MG63 (cell line): ENCODE measurements at places on chromosomes 11 and 22.

GRCh38 chr22:47776329-47776728 is 1013.9 kb downstream of the TBC1D22A start:
- DNase-seq, result no peak

- DNase-seq, result no peak
Observed at GRCh38 chr11:25901415-25901814, 430.5 kb upstream of the ANO3 start.

GRCh38 chr11:61071913-61072312 is 30.4 kb upstream of the CD5 start:
- no peak for DNase-seq

GRCh38 chr22:42623756-42624441 is 9.2 kb upstream of the POLDIP3 start:
- DNase-seq, result no peak

DNA sequence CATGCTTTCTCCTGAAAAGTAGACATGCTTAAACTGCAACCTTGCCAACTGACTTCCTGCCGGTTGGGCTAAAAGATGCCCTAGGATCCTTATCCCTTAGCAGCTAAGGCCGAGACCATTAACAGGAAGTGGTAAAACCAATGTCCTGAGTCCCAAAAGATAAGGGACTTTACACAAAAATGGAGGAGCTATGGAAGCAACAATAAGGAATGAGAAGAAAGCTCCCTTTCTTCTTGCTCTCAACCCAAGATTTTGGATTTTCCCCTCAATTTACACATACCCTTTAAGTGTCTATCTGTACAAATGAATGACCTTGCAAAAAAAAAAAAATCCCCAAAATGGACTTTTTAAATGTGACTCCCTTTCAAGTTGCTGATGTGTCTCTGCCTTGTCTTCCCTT is 11.1 kb downstream of the MRPL17 start:
- DNase-seq, result no peak

- no peak for DNase-seq
Observed at GRCh38 chr22:44180706-44181032, at the start of gene PARVG. Gene PARVG (plus strand): TSS chr22:44180925. CDS start chr22:44183330, 2,405 bp downstream.

DNA sequence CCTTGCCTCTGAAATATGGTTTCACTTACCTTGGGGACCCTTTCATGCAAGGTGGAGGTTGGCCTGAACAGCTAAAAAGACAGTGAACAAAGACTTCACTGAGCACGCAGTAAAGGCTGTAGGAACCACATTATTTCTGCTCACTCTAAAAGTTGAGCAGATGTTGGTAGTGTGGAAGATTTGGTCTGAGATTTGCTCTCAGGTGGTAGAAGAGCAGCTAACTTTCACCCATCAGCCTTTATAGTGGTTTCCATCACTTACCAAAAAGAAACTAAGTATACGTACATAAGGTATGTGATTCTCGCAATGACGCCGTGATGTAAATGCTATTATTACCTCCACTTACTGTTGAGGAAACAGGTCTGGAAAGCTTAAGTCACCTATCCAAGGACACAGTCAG is 47.3 kb downstream of the PRR5L start:
- no peak for DNase-seq

GRCh38 chr11:28169816-28170215 is 61.6 kb downstream of the METTL15 start:
- no peak for DNase-seq

DNA sequence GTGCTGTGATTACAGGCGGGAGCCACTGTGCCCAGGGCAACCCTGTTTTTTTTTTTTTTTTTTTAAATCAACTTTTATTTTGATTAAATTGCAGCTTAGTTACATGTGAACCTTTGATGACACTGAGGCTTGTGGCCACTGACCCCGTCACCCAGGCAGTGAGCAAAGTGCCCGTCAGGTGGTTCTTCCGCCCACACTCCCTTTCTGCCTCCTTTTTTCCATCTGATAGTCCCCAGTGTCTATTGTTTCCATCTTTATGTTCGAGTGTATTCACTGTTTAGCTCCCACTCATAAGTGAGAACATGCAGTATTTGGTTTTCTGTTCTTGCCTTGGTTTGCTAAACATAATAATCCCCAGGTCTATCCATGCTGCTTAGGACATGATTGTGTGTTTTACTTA is 110.9 kb upstream of the GRK3 start:
- no peak for DNase-seq
